Activated T-helper 17 cell treated with anti-CD3 and anti-CD28 coated beads, Interleukin-2, amount 50 U/mL, for 72 hours (primary cell): ENCODE measurements at places on chromosomes 11 and 22. TPM values are rescaled to one million over a fixed set of nuclear protein-coding genes. Genes with fewer than 3 reads are reported as not detected.

DNA sequence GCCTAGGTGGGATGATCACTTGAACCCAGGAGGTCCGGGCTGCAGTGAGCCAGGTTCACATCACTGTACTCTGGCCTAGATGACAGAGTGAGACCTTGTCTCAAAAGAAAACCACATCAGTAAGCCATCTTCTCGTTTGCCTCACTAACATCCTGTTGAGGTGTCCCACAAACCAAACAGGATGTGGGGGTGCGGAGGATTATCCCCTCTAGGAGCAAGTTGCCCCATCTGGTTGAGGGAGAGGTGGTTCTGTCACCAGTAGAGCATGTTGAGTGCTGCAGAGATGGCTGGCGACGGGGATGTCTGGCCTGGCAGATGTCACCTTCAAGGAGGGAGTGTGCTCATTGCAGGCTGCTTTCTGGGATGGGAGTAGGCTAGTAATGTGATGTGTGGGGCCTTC lies 72.4 kb downstream of the ZNRF3 start:
- ATAC-seq, result peak; percentile 95

DNA sequence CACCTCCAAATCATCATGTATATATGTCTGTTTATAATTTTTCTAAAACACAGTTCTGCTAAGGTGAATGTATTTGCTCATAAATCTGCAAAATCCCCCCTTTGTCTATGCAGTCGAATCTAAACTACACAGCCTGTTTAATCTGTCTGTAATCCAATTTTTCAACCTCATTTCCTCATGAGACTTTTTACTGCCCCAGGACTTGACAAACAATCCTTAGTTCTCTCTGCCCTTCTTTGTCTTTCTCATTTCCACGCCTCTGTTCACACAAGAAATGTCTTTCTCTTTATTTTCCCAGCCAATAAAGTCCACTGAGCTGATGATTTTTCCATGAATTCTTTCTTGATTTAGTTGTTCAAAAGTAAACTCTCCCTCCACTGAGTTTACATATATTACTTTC lies 1154.3 kb downstream of the FAM181B start:
- no peak for ATAC-seq

DNA sequence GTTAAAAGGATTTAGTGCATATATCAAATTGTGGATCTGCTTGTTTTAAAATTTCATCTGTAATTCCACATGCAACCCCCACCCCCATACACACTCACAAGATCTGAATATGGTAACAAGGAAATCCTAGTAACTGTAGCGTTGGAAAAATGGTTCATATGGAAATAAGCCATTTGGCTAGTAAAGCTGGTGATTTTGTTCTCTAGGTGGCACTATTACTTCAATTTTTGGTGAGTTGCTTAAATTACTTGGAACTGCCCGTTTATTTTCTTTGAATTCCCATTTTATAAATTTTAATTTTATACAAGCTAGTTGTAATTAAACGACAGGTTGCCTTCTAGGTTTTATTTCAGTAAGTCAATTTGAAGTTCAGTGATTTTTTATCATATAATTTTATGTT lies 5.3 kb downstream of the BDNF start:
- ATAC-seq, result no peak

- no peak for ATAC-seq
Measured at GRCh38 chr11:3995307-3995706, 99.3 kb upstream of the RRM1 start.

DNA sequence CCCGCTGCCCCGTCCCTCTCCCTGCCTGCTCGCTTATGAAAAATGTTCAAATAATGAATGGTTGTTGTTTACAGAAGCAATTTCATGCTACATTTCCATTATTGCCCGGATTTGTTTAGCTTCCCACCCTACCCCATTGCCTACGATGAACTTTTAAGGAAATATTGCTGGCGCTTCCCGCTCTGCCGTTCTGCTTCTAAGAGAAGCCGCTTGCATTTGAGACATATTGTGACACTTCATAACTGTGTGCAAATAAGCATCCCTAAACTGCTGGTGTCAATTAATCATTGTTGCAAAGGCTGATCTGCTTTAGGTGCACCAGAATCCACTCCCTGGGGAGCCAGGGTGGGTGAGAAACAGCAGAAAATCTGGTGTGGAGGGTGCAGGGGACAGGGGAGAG lies 52.3 kb upstream of the LMO1 start:
- ATAC-seq, result no peak

DNA sequence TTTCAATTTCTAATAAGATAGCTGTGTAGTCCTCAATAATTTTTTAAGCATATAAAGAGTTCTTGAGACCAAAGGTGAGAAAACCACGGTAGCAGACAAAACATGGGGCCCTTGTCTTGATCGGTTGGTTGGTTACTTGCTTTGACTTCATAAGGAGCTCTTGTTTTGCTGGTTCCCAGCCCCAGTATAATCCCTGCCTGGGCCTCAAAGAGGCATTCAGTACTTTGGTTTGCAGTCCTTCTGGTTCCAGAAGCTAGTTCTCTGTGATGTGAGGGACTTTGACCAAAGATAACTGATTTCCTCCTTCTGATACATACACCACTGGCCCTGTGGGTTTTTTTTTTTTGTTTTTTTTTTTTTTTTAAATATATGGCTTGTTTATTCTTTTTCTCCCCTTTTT lies 17.1 kb downstream of the MARK2 start:
- ATAC-seq, result peak; percentile 43

DNA sequence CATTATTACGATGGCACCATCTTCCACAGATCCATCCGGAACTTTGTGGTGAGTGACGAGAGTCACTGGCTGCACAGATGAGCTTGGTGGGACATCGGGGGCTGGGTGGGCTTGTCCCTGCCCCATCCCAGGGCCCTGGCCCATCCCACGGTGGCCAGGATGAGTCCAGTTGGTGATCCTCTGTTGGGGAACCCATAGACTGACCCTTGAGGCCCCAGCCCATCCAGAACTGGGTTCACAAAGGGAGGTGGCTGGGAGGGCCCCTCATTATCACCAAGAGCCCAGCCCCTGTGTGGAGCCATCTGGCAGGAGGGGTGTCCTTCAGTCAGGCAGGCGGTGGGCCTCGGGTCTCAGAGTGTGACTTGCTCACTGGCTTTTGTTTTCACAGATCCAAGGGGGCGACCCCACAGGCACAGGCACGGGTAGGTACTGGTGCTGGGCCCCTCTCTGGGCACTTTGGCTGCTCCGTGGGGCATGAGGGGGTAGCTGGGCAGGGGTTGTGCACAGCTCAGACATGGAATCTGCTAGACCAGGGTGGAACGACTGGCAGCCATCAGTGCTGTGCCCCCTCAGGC lies 22.0 kb downstream of the PPIL2 start:
- ATAC-seq, result no peak

DNA sequence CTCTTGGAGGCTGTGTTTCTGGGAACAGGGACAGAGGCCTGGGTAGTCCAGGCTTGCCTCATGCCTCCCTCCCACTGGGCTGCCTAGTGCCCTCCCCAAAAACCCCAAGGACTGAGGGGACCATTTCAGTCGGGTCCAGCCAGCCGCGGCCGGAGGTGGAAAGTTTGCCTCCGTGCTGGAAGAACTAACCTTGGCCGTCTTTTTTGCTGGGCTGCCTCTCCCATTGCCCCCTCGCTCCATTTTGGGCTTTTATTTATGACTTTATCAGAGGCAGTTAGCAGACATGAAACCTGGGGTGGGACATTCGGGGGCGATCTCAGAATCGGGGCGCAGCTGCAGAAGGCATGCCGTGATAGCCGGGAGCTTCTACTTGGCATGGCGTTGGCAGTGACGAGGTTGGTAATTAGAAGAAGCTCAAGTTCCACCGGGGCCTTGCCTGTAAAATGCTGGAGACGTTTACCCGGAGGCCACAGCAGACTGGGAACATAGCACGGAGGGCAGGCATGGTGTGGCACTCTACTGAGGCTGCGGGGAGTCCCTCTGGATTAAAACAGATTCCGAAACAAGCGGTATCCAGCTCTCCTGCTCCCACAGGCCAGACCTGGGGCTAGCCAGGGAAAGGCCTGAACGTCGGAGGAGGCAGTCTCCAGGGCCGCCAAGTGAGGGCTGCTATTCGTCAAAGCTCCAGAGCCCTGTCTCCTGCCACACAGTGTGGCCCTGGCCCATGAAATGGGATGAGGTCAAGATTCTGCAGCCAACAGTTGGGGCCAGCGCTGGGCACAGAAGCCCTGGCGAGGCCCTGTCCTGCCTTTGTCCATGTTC lies 76.4 kb upstream of the PPARA start:
- no peak for ATAC-seq

DNA sequence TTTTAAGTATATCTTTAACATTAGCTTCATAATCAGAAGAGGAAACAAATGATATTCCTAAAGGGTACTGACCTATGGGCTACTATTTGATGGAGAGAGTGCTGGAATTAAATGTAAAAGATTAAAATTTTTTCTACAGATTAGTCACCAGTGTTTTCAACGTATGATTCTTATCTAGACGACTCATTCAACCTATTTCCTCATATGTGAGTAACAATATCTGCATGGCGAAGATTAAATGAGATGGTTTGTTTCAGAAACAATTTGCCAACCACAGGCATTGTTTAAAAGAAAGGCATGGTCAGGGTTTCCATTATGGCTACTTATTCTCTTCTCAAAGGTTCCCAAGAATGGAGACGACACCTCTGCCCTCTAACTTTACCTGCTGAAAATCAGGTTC lies 20.4 kb downstream of the OR56B4 start:
- peak; percentile 46 for ATAC-seq

DNA sequence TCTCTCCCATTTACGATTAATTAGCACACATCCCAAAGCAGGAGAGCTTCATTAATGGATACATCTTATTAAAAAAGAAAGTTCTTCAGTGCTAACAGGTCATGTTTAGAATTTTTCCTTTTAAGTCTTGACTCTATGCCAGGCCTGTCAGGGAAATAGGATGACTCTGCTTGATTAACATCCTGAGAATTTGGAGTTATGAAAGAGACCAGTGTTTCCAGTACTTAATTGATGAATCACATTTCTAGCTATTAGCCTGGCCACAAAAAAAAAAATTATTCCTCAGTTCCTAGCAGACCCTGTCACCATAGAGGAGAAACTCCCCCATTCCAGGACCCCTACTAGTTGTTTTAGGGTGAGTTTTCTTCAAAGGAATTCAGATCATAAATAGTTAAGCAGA lies 23.6 kb upstream of the ME3 start:
- ATAC-seq, result no peak

DNA sequence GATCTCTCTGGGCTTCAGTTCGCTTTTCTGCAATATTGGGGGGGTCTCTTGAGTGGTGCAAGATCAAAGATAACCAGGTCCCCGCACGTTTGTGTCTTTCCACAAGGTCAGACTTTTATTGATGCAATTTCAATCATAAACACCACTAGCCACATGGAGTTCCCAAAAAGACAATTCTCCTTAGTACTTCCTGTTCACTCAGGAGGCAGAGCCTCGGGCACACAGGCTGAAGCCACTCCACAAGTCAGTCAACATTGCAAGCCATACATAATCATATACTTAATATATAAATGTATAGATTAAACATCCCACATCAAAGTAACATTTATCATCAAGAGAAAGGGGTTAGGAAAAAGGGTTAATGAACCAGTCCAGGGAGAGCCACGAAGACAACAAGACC lies 12.0 kb downstream of the ST14 start:
- no peak for ATAC-seq

SEPTIN3 gene
- total RNA-seq, result 4.1 TPM

POU2AF1 gene
- 6.4 TPM for total RNA-seq

C1QTNF5 gene
- total RNA-seq, result not detected

SAA1 gene
- total RNA-seq, result not detected

VSIG10L2 gene
- not detected for total RNA-seq

NPAS4 gene
- 0.28 TPM for total RNA-seq

NXPE1 gene
- not detected for total RNA-seq
